ENCODE measurements at places on chromosomes 6 and 20.

DNA sequence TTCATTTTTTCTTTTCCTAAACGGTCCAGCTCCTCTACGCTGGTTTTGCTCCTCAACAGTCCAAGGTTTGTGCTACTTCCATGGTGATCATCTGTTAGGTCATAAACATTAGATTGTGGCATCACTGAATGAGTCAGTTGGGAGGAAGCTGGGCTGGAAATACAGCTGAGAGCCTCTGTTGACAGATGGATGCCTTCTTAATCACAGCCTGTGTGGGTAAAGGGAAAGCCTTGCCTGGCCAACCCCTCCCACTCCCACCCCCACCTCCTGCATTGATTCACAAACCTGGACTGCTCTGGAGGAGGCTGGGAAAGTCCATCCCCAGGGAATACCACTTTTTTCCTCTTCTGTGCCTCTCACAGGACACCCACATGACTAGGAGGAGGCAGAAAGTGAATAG is 180.6 kb upstream of the CCN2 start:
- no peak for DNase-seq

GRCh38 chr6:42522942-42523814 is 40.7 kb upstream of the UBR2 start:
- DNase-seq: no peak

GRCh38 chr20:55173601-55174000 is 698.2 kb downstream of the DOK5 start:
- no peak for DNase-seq

- no peak for DNase-seq
Observed at GRCh38 chr6:22248513-22249308, 48.1 kb downstream of the PRL start.
